ENCODE measurements at places on chromosomes 12 and 14.
A peak's percentile ranks its signal among the peaks of the same experiment; 100 is the strongest.

- DNase-seq = peak; percentile 75
Measured at GRCh38 chr12:67069451-67070306, 199.5 kb upstream of the CAND1 start.

GRCh38 chr14:72632727-72633126 lies 261.2 kb downstream of the DPF3 start:
- no peak for DNase-seq

DNA sequence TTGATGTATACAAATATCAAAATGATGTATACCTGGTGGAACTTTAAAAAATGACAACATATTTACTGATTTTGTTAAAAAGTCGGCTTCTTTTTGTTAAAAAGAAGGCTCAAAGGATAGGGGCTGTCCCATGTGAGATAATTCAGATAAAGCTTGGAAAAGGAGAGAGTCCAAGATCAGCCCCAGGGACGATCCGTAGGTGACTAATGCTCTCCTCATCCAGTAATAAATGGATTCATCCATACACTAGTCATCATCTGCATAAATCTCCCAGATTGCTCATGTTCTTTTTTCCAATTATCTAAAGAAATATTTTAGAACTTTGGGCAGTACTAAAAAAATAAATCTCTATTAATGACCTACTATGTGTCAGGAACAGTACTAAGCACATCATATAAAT lies 23.4 kb upstream of the FSCB start:
- DNase-seq = no peak

DNA sequence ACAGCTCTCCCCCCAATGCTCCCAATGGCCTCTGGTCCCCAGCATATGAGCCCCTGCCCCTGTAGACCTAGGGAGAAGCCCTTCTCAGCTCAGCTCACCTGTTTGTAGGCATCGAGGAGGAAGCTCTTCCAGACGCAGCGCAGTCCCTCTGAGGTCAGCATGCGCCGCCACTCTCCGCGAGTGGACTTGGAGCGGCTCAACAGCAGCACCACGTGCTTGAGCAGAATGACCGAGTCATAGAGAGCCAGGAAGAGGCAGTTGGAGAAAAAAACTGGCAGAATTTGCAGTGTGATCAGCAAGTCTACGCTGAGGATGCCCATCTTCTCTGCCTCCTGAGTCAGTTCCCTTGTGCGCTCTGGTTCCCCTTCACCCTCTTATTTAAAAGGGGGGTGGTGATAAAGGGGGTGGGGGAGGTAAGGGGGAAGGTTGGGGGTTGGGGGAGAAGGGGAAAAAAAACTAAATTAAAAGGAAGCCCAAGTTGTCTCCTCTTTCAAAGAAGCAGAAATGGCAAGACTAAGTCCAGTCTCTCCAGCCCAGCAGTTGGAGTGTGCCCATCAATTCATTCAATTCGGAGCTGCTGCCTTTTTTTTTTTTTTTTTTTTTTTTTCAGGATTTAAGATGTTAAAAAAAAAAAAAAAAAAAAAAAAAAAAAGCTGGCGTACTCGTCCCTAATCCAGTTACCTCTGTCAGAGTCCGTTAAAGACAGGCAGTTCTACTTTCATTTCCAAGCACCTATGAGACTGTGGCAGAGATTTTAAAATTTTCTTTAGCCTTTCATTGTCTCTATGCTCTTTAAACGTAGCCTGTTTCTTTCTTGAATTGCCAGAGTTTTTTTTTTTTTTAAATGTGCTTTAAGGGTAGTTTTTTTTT lies at the start of gene DIO2:
TSS of gene DIO2 (minus strand) at position 352 of the 870 bp plus-strand sequence. CDS start at position 320, 32 bp downstream.
- DNase-seq = peak; percentile 7

DNA sequence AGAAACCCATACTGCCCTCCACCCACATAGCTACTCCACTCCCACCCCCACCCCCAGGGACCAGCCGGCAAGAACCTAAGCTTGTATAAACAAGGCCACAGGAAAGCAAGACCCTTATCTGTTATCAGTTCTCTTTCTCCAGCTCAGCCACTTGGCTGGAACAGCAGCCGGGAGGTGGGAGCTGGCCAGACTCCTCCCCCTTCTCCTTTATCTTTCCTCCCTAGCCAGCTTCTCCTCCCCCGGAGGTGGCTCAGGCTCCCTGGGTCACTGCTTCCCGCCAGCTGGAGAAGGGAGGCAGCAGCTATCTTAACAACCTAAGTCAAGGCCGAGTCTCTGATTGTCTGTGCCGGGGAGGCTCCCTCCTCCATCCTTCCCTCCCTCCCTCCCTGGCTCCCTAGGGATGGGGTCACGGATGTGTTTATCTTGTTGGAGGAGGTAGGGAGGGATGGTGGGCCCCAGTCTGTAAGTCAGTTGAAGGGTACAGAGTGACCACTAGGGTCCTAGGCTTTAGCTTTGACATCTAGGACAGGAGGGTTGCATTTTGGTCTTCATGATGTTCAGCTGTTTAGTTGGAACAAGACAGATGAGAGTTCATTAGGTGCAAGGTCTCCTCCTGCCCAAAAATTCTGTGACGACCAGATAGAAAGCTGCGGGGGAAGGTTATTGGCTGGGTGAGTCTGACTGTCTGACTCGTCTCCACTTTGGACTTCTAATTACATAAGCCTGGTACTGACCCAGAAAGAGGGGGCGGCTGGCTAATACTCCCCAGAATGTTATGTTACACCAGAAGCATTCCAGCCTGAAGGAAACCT lies 29.7 kb downstream of the ZFP36L1 start:
- no peak for DNase-seq

GRCh38 chr12:113555226-113555625 lies 83.6 kb upstream of the LHX5 start:
- peak; percentile 17 for DNase-seq

DNA sequence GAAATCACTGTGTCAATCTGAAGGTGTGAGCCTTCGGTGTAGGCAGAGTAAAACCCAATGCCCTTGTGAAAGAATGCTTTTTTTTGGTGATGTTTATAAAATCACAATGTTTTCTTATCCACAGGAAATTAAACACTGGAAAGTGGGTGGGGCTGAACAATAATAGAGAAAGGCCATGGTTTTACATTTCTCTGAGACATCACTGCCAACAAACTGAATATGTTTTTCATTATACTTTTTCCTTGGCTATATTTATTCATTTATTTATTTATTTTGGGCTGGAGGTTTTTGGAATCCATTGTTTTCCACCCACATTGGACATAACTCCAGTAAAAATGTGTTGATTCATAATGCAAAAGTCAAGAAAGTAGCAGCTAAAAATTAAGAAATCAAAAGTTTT lies 16.9 kb downstream of the LRRK2 start:
- DNase-seq = no peak

DNA sequence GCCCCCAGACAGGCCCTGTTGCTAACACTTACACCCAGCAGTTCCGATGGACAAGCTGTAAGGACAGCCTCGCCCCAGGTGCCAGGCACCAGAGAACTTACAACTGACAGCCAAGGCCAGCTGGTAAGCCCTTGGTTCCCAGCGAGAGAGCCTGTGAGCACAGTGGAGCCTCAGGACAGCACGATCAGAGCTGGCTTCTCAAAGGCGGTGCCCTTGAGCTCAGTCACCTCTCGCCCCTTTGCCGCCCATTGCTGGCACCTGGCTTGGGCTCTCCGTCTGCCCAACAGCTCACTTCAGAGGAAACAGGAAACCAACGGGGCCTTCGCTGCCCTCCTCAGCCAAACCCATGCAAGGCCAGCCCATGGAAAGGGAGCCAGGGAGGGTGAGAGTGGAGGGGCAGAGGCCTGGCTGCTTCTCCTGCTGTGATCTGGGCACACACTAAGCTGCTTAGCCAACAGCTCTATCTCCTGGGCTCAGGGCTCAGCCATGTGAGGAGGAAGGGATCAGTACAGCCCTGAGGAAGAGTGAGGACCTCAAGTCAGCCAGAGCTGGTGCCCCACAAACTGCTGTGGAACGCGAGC lies 98.5 kb downstream of the SINHCAF start:
- no peak for DNase-seq

DNA sequence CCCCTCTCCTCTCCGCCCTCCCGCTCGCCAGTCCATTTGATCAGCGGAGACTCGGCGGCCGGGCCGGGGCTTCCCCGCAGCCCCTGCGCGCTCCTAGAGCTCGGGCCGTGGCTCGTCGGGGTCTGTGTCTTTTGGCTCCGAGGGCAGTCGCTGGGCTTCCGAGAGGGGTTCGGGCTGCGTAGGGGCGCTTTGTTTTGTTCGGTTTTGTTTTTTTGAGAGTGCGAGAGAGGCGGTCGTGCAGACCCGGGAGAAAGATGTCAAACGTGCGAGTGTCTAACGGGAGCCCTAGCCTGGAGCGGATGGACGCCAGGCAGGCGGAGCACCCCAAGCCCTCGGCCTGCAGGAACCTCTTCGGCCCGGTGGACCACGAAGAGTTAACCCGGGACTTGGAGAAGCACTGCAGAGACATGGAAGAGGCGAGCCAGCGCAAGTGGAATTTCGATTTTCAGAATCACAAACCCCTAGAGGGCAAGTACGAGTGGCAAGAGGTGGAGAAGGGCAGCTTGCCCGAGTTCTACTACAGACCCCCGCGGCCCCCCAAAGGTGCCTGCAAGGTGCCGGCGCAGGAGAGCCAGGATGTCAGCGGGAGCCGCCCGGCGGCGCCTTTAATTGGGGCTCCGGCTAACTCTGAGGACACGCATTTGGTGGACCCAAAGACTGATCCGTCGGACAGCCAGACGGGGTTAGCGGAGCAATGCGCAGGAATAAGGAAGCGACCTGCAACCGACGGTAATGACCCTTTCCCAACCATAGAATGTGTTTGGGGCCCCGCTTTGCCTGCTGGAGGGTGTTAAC lies 615 bp downstream of the CDKN1B start:
- peak; percentile 49 for DNase-seq

DNA sequence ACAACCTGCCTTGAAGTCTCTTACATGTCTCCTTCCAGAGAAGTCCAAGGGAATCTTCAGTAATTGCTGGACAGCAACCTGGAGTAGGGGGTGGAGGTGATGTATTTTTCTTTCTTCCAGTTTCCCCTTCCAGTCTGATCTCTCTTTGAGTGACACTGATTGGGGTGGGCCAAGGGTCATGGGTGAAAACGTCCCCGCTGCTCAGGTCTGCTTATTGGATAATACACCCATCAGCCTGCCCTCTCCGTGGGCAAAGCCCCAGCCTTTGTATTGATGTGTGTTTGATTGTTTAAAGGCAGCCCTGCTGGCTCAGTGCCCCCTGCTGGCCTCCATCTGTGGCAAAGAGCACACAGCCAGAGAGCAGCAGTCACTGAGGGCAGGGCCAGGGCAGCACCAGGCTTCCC lies 35.7 kb upstream of the ATP2A2 start:
- no peak for DNase-seq

DNA sequence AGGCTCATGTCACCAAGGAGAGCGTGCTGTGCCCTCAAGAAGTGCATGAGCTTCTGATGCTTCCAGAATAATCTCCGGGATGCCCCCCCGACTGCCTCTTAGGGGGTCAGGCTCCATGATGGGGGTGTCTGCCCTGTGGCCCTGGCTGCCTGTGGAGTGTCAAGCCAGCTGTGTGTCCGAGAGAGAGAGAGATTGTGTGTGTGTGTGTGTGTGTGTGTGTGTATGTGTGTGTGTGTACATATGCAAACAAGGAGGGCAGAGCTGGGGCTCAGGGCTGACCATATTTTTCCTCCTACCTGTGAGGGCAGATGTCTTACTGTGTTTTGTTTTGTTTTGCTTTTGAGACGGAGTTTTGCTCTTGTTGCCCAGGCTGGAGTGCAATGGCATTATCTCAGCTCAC lies 5.6 kb upstream of the ALDH2 start:
- DNase-seq = no peak

DNA sequence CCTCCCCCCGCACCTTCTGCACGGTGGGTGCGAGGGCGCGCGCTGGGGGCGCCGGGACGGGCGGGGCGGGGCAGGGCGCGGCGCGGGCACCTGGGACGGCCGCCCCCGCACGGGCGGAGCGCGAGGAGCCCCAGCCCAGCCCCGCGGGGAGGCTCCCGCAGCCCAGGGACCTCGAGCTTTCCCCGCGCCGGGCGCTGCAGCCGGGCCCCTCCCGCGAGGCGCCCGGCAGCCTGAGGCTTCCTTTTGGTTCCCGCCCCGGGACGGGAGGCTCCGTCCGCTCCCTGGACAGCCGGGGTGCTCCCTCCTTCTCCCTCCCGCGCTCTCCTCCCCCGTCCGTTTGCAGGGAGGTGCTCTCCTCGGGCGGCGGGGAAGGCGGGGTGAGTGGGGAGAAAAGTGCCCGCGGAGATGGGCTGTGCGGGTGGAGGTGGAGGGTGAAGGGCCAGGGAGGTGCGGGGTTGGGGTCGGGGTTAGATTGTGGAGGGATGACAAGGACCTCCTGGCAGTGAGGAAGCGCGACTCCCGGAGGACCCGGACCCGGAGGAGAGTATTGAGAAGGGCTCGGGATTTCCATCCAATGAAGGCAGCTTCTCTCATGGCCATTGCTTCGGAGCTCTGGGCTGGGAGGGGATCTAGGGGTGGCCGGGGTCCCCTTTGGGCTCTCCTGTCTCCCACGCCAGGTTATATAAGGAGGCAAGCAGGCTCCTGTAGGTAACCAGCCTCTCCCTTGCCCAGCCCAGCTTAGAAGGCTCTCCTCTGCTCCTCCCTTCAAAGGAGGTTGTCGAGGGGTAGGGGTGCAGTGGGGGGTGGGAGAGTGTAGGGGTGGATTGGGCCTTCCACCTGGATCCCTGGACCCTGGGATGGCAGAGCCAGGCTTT lies 645 bp downstream of the JDP2 start:
- peak; percentile 40 for DNase-seq

GRCh38 chr12:6959058-6959804 lies 8.1 kb downstream of the PTPN6 start:
- DNase-seq = no peak

DNA sequence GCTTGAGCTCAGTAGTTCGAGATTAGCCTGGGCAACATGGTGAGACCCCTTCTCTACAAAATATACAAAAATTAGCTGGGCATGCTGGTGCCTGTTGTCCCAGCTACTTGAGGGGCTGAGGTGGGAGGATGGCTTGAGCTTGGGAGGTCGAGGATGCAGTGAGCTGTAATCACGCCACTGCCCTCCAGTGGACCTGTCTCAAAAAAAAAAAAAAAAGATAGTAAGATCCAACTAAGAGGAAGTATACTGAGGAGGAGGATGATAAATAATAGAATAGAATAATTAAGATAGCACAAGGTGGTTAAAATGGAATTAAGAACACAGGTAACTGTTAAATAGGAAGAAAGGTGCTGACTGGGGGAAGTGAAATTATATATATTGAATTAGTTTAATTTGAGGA lies 37.0 kb upstream of the BAZ1A start:
- DNase-seq = peak; percentile 10

- no peak for DNase-seq
Measured at GRCh38 chr14:68392393-68393141, 400.3 kb downstream of the ZFP36L1 start.

DNA sequence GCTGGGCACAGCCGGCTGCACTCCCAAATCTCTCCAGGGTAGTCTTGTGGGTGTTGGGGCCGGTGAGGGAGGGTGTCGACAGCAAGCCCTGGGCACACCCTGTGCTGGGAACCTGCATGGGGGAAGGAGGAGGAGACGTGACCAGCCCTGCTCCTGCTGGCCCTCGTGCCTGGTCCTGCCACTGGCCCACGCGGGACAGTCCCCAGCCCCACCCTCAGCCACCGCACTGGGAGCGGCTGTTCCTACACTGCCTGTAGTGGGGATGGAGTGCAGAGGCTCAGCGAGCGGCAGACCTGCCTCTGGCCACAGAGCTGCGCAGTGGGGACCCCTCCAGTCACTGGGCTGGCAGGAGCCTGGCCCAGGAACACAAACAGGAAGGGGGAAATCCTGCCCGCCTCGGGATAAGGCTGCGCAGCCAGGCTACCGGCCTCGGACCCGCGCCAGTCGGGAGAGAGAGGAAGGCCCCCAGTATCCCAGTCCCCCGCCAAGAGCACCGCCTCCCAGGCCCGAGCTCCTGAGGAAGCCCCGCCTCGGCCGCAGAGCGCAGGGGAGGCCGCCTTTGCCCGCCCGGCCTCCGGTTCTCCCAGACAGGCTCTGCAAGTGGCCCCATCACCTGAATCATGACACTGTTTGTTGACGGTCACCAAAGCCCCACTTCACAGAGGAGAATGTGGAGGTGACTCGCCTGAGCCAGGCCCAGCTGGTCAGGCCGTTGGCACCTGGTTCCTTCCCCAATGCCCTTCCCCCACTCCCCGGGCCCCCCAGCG lies 10.6 kb downstream of the AHNAK2 start:
- DNase-seq = no peak

Data from ACHN (cell line).